ENCODE measurements at places on chromosomes 3 and 15.

- no peak for DNase-seq
Observed at GRCh38 chr15:97840501-97840900, 120.0 kb upstream of the ARRDC4 start.

GRCh38 chr3:177284383-177284881 lies 87.2 kb upstream of the TBL1XR1 start:
- no peak for DNase-seq

DNA sequence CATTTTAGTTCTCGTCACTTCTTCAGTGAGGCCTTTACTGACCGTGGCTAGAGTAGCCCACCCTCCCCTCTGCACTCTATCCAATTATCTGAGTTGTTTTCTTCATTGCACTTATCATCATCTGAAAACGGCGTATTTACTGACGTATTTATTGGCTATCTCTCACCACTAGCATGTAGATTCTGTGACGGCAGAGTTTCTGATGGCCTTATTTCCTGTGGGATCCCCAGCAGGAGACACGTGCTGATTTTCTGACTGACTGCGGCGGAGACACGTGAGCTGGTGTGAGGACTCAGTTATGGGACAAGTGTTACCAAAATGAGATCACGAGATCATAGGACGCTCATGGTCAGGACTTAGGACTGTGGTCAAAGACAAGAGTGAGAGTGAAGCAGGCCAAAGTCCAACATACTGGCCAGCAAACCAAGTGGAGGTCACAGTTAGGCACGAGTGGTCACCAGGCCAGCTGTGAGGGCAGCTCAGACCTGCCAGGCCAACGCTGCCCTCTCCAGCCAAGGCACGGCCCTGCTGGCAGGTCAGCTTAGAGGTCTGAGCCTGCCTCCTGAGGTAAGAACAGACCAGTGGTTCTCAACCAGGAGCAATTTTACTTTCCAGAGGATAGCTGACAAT lies 50.6 kb upstream of the BNIP2 start:
- DNase-seq: no peak

- no peak for DNase-seq
Observed at GRCh38 chr15:63069616-63070090, 27.1 kb downstream of the TPM1 start.

- DNase-seq: no peak
Observed at GRCh38 chr3:81958972-81959640, 197.7 kb upstream of the GBE1 start.

- no peak for DNase-seq
Observed at GRCh38 chr3:105764378-105765307, 104.2 kb downstream of the CBLB start.

DNA sequence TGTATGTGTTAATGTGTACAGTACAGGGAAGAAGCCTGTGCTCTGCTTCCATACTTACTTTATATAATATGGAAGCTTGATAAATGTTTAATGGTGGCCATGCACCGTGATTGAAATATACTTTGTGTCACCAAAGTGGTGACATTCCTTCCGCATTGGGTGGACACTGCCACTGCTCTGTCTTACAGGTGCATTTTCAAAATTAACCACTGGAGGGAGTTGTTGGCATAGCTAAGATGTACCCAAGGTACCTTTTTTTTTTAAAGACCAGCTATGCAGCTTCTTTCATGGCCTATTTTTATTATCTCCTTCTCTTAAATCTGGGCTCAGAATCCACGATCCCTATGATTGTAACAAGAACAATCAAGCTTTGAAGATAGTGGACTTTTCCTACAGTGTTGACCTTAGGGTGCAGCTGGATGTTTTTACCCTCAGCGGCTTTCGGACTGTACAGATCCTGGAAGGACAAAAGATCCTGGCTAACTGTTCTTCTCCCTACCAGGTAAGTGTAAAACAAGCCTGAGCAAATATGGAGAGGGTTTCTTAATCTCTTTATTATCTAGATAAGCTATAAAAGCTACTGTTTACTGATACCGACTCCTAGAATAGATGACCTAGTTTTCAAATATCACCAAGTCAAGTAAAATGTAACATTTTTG lies 21.6 kb upstream of the PAK6 start:
- DNase-seq: peak; percentile 70

DNA sequence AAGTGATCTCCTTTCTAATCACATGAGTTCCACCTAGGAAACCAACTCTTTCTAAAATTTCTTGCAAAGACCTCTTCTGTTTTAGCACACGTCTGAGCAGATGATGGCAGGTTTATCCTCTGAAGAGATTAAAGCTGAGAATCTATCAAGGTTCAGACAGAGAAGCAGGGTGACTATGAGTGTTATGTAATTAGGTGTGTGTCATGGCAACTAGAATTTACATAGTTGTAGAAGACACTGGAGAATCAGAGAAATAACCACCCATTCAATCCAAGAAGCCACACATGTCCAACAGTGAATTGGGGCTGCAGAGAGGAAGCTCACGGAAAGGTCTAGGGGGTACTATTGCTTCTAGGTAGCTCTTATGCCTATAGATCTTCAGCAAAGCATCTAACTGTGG lies 600.5 kb downstream of the PYDC2 start:
- DNase-seq: no peak

- peak; percentile 51 for DNase-seq
Observed at GRCh38 chr3:147616998-147617619, 207.9 kb downstream of the ZIC1 start.

DNA sequence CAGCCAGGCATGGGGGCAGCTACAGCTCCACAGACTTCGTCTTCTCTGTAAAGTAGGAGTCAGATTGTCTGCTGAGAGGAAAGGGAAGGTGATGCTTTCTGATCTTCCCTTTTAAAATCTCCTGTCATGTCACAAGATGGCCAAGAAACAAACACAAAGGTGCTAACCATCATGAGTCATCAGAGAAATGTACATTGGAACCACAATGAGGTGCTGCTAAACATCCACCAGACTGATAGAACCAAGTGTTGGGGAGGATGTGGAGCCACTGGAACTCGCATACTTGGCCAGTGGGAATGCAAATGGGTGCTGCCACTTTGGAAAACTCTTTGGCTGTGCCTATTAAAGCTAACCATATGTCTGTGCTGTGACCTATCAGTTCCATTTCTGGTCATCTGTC lies 268.8 kb downstream of the SLCO3A1 start:
- DNase-seq: no peak

DNA sequence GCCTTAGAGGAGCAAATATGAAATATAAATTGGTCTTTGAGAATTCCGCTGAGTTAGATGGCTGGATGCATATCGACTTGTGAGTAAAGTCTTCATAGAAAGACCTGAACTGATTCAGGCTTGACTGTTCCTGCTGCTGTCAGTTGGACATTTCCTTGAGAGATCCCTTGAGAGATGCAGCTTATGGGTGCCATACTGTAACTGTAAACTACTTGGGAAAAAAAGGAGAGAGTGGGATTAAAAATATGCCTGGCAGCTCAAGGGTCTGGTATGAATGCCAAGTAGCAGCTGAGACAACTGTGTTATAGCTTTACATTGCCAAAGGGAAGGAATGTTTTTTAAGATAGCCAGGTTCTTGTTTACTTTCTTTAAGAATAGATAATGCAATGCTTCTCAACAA lies 926.6 kb downstream of the EPHA3 start:
- DNase-seq: no peak

DNA sequence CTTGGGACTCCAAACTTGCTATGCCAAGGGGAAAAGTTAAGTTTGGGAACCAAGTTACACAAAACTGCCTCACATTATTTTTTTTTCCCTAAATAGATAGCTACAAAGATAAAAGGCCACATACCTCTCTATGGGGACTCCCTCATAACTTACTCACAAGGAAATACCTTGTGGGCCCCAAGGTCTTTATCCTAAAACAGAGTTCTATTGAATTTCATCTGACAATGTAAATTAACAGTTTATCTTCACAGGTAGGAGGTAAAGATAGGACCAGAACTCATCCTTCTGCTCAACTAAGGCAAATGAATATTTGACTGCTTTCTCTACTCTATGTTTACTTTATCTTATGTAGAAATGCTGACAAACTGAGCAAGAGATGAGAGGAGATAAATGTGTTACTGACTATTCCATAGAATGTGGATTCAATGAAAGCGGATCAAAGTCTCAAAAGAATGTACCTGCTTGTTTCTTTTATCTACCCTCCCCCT lies 1278.0 kb downstream of the OTOL1 start:
- DNase-seq: no peak

DNA sequence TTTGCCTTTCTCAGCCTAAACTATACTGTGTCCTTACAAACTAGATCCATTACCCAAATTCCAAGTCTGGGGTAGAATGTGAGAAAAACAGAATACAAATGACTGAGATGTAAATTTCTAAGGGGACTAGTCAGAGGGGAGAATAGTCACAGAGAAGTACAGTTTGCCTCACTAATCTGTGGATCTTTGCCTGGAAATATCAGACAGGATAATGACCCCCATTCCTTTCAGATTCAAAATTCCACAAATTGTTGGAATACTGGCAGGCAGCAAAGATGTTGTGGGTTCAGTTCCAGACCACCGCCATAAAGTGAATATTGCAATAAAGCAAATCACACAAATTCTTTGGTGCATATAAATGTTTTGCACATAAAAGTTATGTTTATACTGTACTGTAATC lies 762.8 kb upstream of the NR2F2 start:
- DNase-seq: no peak

DNA sequence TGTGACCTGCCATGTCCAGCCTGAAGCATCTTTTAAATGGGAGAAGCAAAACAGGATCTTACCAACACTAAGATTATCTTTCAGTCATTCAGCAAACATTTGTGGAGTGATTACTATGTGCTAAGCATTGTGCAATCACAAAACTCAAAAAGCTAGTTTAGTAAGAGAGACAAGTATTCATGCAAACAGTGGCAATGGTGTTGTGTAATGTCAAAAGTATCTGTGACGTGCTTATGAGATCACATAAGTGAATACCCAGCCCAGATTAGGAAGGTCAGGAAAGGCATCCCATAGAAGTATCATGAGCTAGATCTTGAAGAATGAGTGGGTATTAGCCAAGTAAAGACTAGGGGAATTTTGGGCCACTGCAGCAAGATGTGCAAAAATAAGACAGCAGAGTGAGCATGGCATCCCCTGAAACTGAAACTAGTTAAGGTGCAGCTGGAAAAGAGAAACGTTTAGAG lies 32.1 kb downstream of the SEC62 start:
- no peak for DNase-seq

DNA sequence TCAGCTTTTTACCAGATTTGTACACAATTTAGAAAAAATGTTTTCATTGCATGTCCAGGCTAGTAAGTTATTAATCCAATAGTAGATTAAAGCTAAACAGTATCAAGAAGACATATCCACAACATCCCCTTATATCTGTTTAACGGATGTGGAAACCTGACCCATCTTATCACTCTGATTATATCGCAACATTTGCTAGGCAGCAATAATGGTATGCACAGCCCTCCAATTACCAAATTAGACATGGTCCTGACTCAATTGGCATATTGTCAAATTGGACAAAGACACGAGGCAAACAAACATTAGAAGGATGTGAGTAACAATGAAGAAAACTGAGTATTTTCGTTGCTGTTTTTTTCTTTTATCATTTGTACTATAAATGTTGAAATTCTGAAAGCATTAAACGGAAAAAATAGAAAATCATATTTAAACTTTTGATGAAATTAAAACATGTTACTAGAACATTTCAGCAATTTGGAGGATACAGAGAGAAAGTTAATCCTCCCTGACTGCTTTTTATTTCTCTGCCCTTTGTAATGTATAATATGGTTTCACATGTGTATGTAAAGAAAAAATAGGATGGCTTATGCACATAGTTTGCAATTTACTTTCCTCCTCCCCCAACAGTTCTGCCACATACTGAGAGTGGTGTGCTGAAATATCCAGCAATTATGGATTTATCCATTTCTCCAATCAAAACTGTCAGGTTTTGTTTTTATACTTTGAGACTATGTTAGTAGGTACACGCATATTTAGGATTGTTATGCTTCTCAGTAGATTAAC lies 633.7 kb downstream of the ZIC1 start:
- DNase-seq: no peak

- no peak for DNase-seq
Observed at GRCh38 chr3:15903759-15904720, 106.3 kb upstream of the ANKRD28 start.

DNA sequence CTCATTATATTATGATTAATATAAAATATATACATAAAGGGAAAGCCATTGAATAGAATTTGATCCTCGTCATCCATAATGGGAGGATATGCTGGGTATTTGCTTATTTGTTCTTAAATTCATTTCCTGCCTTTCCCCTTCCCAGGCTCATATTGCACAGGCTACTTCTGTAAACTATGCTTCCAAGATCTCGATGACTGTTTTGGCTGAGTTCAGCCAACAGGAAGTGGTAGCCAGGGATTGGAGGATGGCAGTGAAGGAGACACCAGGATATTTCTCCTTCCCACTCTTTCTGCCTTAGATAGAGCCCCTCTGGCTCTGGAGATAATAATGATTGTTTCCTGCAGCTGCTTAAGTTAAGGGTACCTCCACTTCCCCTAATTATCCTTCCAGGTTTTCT lies 44.3 kb upstream of the DYNC1LI1 start:
- DNase-seq: no peak

- no peak for DNase-seq
Observed at GRCh38 chr3:149307435-149307783, 26.0 kb downstream of the TM4SF18 start.

GRCh38 chr3:148335612-148336011 lies 362.1 kb upstream of the AGTR1 start:
- no peak for DNase-seq

DNA sequence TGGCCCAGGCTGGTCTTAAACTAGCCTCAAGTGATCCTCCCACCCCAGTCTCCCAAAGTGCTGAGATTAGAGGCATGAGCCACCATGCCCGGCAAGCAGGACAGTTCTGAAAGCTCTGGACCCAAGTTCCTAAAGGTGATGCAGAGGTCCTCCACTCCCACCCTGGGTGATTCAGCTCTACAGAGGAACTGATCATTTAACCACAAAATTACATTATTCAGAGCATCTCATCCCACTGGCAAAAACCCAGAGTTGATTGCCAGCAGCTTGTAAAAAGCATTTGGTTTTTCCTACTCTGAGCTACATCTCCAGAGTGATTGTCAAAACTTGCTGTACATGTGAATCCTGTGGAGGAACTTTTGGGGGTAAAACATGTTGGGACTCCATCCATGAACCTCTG lies 60.2 kb downstream of the SLTM start:
- no peak for DNase-seq

GRCh38 chr3:12336099-12336498 lies 47.2 kb downstream of the PPARG start:
- no peak for DNase-seq

DNA sequence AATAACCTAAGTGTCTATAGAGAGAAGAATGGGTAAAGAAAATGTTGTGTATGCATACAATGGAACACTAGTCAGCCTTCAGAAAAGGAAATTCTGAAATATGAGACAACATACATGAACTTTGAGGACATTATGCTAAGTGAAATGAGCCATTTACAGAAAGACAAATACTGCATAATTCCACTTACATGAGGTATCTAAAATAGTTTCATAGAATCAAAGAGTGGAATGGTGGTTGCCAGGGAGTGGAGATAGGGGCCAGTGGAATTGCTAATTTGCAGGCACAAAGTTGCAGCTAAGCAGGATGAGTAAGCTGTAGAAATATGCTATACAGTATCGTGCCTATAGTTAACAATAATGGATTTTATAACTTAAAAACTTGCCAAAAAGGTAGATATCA lies 779.6 kb upstream of the ARPP21 start:
- no peak for DNase-seq

- no peak for DNase-seq
Observed at GRCh38 chr3:181609030-181609767, 102.5 kb upstream of the SOX2 start.

Data from midbrain (tissue), 1 donor.